ENCODE measurements at places on chromosomes 1 and 21.

GRCh38 chr1:64031236-64031635 lies 172.2 kb upstream of the UBE2U start:
- no peaks in the 10 kb centered on the region for H3K4me1 ChIP-seq
- no peak overlapping the region for H3K27ac ChIP-seq
- no peaks in the 10 kb centered on the region for H3K36me3 ChIP-seq
- H3K4me3 ChIP-seq = no peak overlapping the region
- no peaks in the 10 kb centered on the region for H3K27me3 ChIP-seq

DNA sequence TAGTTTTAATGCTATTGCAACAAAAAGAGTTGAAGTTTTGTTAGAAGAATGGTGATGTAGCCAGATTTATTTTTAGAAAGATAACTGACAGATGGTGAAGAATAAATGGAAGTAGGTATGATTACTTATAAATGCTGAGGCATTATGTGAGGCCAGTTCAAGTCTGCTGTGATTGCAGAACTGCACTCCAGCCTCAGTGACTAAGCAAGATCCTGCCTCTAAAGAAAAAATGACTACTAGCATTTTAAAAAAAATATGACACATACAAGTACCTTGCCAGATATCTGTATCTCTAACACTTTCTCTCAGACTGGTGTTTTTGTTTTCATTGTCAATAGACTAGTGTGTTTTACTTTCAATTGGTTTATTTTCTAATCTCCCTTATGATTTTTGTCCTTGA lies 1242.4 kb upstream of the ADGRL4 start:
- H3K4me3 ChIP-seq = no peak overlapping the region
- H3K27ac ChIP-seq = no peak overlapping the region
- no peaks in the 10 kb centered on the region for H3K36me3 ChIP-seq
- H3K4me1 ChIP-seq = no peaks in the 10 kb centered on the region

GRCh38 chr1:109163551-109163950 lies 49.6 kb downstream of the ELAPOR1 start:
- no peaks in the 10 kb centered on the region for H3K27me3 ChIP-seq
- DNase-seq = no peak
- no peaks in the 10 kb centered on the region for H3K36me3 ChIP-seq
- H3K4me3 ChIP-seq = no peak overlapping the region

DNA sequence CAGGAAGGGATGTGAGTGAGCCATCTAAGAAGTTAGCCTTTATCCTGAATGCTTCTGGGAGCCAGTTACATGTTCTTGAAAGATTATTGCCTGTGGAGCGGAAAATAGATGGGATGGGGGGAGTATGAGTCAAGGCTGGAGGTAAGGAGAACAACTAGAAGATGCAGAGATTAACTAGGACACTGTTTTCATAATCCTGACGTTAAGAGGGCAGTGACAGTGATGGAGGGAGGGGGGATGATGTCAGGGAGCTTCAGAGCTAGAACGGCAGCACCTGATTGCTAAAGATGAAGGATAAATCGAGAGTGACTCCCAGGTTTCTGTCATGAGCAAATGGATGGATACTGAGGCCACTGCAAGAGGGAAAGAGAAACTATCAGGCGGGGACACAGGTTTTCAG lies 10.0 kb upstream of the RCSD1 start:
- DNase-seq = no peak
- H3K27me3 ChIP-seq = no peaks in the 10 kb centered on the region
- H3K4me1 ChIP-seq = peaks cover 11% of the 10 kb centered on the region
- no peaks in the 10 kb centered on the region for H3K36me3 ChIP-seq
- H3K27ac ChIP-seq = no peak overlapping the region

- H3K27me3 ChIP-seq = no peaks in the 10 kb centered on the region
- DNase-seq = no peak
- no peak overlapping the region for H3K27ac ChIP-seq
- H3K4me3 ChIP-seq = no peak overlapping the region
- H3K36me3 ChIP-seq = peaks cover 68% of the 10 kb centered on the region
Measured at GRCh38 chr1:26887125-26887524, 3.0 kb downstream of the GPN2 start.

GRCh38 chr1:66728021-66728420 lies 24.2 kb upstream of the DYNLT5 start:
- H3K4me1 ChIP-seq = peaks cover 2% of the 10 kb centered on the region
- DNase-seq = no peak
- H3K36me3 ChIP-seq = no peaks in the 10 kb centered on the region
- H3K27me3 ChIP-seq = no peaks in the 10 kb centered on the region

- H3K4me1 ChIP-seq = peaks cover 3% of the 10 kb centered on the region
- H3K27me3 ChIP-seq = no peaks in the 10 kb centered on the region
- DNase-seq = no peak
- H3K27ac ChIP-seq = no peak overlapping the region
- no peak overlapping the region for H3K4me3 ChIP-seq
Measured at GRCh38 chr1:233513431-233513830, 100.5 kb upstream of the KCNK1 start.

DNA sequence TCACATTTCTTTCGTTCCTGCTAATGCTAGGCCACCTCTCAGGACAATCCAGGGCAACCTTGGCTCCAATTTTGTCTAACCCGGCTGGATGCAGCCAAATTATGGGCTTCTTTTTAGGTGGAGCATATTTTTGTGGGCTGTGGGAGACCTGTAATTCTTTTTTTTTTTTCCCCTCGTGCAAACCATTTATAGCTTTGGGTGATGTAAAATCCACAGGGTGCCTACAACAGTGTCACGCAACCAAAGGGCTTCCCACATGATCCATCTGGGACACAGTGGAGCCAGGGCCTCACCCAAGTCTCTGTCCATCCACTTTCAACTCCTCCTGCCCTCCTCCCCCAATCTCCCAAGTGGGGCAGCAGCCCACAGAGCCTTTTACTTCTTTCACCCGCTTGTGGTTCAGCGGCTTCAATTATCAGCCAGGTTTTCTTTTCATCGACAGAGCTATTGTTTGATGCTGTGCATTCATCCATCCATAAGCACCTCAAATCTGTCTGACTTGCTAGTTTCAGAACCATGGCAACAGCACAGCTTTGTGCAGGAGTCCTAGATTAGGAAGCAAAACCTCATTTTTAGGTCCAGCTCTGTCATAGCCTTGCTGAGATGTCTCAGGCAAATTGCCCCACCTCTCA lies 10.0 kb upstream of the OVAAL start:
- peaks cover 18% of the 10 kb centered on the region for H3K4me1 ChIP-seq
- no peaks in the 10 kb centered on the region for H3K27me3 ChIP-seq
- H3K27ac ChIP-seq = peak overlapping the region; percentile 47

GRCh38 chr1:237219751-237220642 lies 178.0 kb downstream of the RYR2 start:
- DNase-seq = no peak
- H3K4me1 ChIP-seq = no peaks in the 10 kb centered on the region
- H3K4me3 ChIP-seq = no peak overlapping the region
- H3K27ac ChIP-seq = no peak overlapping the region
- no peaks in the 10 kb centered on the region for H3K27me3 ChIP-seq

DNA sequence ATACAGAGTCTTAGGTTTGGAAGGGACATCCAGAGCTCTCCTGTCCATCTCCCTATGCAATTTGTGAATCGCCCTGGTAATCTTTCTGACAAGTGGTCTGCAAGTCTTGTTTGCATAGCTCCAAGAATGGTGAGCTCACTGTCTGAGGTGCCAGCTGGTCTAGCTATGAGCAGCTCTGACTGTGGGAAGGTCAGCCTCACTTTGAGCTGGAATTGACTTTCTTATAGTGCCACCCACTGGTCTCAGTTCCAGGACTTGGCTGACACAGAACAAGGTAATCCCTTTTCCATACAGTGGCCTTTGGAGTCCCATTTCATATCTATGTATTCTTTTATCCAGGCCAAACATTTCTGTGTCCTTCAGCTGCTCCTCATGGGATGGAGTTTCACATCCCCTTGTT lies 95.6 kb upstream of the C8B start:
- H3K27me3 ChIP-seq = no peaks in the 10 kb centered on the region
- no peak for DNase-seq
- H3K4me3 ChIP-seq = no peak overlapping the region
- peaks cover 8% of the 10 kb centered on the region for H3K4me1 ChIP-seq

DNA sequence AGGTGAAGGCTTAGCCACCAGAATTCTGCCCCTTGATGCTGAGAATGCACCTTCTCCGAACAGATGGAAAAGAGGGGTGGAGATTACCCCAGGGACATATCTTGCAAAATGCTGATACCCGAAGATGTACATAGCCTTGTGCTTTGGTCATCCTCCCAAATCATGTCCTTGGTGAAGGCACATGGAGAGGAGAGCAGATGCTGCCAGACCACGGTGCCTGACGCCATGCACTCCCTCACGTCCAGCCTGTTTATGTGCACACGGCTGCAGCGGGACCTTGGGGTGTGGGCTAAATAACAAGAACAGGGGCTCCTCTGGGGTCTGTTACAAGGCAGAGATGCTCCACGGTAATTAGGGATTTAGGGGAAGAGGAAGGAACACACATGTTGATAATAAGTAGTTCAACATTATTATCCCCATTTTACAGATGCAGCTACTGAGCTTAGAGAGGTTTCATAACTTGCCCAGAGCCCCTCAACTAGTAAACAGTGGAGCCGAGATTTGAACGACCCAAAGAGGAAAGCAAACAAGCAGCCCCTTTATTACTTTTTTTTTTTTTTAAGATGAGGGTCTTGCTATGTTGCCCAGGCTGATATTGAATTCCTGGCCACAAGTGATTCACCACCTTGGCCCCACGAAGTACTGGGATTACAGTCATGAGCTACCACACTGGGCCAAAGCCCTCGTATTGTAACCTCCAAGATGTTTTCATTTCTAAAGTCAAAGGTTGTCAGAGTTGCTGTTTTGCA lies 12.9 kb downstream of the EPHX1 start:
- no peaks in the 10 kb centered on the region for H3K27me3 ChIP-seq
- no peak overlapping the region for H3K4me3 ChIP-seq
- H3K27ac ChIP-seq = no peak overlapping the region
- H3K4me1 ChIP-seq = peaks cover 3% of the 10 kb centered on the region

- H3K36me3 ChIP-seq = no peaks in the 10 kb centered on the region
- peaks cover 2% of the 10 kb centered on the region for H3K4me1 ChIP-seq
- no peak overlapping the region for H3K4me3 ChIP-seq
- no peaks in the 10 kb centered on the region for H3K27me3 ChIP-seq
- DNase-seq = no peak
- H3K27ac ChIP-seq = no peak overlapping the region
Measured at GRCh38 chr1:94741996-94742395, 78.2 kb upstream of the SLC44A3 start.

DNA sequence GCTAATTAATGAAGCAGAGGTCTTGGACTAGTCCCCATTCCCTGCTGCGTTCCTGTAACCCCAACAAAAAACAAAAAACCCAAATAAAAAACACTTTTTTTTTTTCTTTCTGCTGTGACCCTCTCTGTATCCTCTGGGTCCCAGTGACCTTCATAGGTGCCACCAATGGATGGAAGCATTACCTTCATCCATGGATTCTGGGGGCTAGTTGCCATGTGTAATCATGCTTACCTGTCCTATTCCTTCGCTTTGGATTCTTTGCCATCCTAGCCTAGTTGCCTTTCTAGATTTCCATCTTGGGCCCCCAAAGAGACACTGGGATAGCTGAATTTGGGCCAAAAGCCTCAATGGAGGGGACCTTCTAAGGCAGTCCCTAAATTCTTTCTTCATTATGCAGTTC lies 1208.7 kb downstream of the BRINP3 start:
- no peak overlapping the region for H3K27ac ChIP-seq
- no peaks in the 10 kb centered on the region for H3K36me3 ChIP-seq
- no peaks in the 10 kb centered on the region for H3K27me3 ChIP-seq
- DNase-seq = peak; percentile 8
- no peaks in the 10 kb centered on the region for H3K4me1 ChIP-seq
